A673 (cell line): ENCODE measurements at places on chromosomes 5 and 9. TPM values are rescaled to one million over a fixed set of nuclear protein-coding genes. Genes with fewer than 3 reads are reported as not detected.

- DNase-seq: no peak
Observed at GRCh38 chr5:132486318-132487094, 4.1 kb downstream of the IRF1 start.

DNA sequence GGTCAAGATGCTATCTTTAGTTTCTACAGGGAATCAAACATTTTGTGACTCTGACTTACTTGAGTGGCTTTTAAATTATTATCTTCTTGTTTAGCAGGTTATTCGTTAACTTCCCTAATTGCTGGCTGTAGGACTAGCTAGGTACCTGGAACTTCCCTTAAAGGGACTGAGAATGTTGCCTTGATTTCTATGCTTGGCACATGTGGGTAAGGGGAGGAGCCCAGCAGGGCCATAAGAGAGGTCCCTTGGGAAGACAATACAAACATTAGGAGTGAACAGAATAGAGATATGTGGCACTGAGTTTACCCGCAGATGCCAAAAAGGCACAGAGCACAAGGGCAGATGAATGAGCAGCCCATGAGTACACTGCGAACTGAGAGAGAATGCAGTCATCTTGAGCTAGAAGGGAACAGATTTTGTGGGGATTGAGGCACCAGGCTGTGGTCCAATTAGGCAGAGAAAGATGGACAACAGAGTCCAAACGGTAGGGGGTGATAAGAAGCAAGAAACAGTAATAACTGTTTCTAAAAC is 9.8 kb downstream of the CKMT2 start:
- no peak for DNase-seq

DNA sequence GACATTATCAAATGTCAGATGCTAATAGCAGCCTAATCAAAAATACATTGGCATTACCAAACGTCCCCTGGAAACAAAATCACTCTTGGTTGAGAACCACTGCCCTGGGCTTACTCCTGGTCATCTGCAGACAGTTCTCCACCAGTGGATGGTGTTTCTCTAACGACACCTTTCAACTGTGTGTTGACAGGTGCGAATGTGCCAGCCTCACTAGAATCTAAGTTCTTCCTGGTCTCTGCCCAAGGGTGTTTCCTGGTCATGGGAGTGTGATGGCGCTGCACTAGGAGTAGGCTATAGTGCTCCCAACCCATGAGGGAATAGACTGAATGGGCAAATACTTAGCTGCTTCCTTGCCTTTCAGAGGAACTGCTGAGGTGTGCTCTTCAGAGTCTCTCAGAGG is 105.9 kb downstream of the MRPS27 start:
- no peak for DNase-seq

- no peak for DNase-seq
Observed at GRCh38 chr9:131815970-131816873, 76.3 kb upstream of the RAPGEF1 start.

DNA sequence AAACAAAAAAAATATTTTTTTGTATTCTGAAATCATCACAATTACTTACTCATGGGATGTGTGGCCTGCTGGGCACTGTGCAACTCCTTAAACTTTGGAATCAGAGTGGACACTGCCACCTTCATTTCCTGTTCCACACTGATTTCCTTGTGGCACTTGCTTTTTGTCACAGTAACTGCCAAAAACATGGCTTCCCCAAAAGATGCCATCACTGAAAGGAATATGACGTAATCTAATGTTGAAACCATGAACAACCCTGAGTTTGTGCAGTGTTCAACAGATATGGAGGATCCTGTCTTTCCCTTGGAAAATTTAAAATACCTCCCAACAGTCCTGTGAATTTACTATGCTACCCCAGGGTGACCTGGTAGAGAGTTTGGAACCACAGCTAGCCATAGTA is 12.6 kb upstream of the IL12B start:
- DNase-seq: no peak

DNA sequence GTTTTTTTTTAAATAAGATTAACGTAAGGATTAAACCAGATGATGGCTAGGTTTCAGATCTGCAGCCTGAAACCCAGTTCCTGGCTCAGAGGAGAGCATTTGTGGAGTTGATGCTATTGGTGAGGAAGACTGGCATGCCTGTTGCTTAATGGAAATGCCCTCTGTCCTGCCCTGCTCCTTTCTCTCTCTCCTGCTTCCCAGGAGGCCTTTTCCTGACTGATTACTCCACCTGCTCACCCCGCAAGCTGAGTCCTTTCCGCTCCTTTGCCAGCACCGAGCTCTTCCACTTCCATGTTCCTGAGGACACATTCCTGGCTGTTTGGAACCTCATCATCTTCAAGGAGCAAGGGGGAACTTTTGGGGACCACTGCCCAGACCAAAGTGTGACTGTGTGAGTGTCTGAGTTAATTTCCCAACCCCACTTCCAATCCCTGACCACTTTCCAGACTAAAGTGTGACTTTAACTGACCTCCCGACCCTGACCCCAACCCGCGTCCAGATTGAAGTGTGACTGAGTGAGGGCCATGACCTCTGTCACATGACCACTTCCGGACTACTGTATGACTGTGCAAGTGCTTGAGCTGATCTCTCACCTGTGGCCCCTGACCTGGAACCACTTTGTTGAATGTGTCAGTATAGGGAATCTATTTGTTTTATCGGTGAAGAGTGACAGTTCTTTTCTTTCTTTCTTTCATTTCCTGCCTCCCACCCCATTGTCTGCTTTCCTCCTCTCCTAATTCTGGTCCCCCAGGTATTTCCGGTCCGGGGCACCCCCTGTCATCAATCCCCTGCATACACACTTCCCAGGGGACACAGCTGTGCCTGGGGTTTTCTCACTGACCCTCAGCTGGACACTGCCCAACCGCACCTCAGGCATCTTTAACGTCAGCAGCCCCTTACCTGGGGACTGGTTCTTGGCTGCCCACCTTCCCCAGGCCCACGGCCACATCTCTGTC is 5.5 kb downstream of the TMEM8B start:
- DNase-seq: no peak

DNA sequence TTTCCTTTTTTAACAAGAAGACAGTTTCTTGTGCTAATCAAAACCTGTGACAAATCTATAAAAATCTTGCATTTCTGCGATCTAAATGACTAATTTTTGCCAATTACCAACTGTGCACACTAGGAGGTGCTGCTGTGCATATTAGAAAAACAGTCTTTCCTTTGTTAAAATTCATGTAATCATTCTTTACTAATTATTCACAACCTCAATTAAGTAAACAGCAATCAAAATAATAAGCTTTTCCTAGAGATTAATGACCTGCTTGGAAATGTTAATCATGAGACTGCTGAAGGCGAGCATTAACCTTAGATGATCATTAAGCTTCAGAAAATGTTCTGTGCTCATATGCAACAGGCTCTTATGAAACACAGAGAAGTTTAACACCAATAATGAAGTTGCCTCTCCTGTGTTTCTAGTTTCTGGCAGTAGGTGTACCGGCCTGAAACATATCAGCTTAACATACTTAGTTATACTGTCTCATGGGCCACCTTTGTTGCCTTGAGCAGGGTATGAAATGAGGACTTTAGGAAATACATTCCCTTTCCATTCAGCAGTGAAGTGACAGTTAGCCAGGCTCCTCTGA is 17.7 kb downstream of the RFESD start:
- peak; percentile 38 for DNase-seq

GRCh38 chr9:99432075-99432474 is 210.0 kb downstream of the SEC61B start:
- DNase-seq: no peak

DNA sequence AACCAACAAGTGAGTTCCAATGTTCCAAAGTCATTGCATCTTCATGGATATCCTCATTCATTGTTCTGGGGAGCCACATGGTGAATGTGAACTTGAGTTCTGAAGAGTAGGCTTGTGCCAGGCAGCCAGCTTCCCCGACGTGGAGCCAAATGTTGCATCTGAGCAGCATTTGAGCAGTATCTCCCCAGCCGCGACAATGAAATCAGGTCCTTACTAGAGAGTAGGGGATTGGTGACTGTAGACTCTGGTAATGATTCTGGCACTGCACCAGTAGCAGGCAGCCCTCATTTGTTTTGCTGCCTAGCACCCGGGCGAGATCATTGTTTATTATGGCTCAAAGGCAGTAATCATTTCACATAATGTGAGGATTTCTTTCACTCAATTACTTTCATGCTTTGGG is 451.4 kb upstream of the C9orf72 start:
- DNase-seq: no peak

DNA sequence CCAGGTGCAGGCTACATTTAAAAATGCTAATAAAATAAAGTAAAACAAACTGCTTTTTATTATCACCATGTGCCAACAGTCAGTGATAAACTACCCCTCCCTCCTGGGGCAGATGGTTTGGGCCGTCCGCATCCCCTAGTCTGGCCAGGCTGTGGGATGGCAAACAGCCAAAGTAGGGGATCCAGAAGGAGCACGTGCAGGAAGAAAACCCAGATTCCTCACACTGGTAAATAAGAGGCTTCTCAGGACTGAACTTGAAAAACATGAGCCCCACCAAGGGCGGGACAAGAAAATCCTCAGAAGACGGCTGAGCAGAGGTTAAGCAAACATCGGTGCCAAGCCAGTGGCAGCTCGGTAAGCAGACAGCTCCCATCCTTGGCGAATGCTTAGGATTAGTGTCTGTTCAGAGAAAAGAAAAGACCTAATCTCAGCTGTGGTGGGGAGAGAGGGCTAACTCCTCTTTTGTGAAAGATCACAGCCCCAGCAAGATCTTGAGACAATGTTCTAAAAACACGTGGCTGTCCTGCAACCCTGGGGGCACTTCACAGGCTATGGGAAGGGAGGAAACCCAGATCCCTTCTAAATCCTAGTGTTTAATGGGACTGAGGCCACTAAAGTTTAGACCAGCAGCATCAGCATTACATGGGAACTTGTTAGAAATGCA is 46.5 kb upstream of the GDNF start:
- DNase-seq: no peak

GRCh38 chr5:102818345-102818744 is 63.2 kb downstream of the PAM start:
- DNase-seq: no peak

DNA sequence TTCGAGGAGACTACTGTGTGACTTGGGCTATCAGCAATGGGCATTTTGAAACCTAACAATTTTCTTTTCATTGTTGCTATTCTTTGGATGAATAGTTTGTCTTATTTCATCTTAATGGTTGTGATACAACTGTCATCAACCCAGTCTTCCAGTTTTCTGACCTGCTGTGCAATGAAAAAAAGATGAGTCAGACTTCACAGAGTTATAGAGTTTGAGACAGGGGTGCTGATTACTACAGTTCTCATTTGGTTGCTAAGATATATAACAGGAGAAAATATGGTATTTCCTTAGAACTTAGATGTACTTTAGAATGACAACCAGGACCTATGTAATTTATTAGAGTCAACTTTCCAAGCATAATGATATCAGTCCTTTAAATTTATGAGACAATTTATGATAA is 564.4 kb upstream of the NUDT12 start:
- DNase-seq: peak; percentile 15

GRCh38 chr5:12805165-12805698 is 901.0 kb upstream of the CTNND2 start:
- DNase-seq: no peak

- DNase-seq: no peak
Observed at GRCh38 chr5:179153921-179154345, 93.8 kb downstream of the ZNF354C start.

- DNase-seq: no peak
Observed at GRCh38 chr5:135308245-135308644, 90.8 kb downstream of the MACROH2A1 start.

DNA sequence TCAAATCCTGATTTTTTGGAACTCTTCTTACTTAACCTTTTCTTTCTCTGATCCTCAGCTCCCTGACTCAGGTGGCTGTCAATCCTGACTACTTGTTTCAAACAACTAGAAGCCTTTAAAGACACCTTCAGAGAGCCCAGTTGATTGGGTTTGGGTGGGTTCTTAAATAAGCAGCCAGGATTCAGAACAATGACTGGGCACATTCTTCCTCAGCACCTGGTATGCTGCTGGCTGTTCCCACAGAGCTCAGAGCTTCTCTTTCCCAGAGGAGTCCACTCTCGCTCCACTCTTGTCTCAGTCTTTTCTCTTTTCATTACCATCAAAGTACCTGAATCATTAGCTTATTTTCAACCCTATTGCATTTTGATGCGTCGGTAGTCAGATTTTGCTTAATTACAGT is 22.5 kb downstream of the PCSK5 start:
- DNase-seq: no peak

- DNase-seq: no peak
Observed at GRCh38 chr5:98570661-98571191, 202.7 kb upstream of the RGMB start.

The S1PR3 gene
- total RNA-seq: 42.9 and 50.9 TPM in 2 replicates

The ARHGEF39 gene
- 25.0 and 27.7 TPM in 2 replicates for total RNA-seq

The FBP2 gene
- total RNA-seq: 0.21 TPM in 1 of 2 replicates, not detected in the other

The PPP3R2 gene
- not detected in 2 replicates for total RNA-seq

The ORM1 gene
- total RNA-seq: not detected in 2 replicates

The GABBR2 gene
- not detected in 2 replicates for total RNA-seq

The ZCCHC7 gene
- total RNA-seq: 26.0 and 27.9 TPM in 2 replicates

The PHPT1 gene
- 94.7 and 109 TPM in 2 replicates for total RNA-seq

The PCDHGB7 gene
- 3.7 and 4.0 TPM in 2 replicates for total RNA-seq

The COL15A1 gene
- 0.04 TPM in 1 of 2 replicates, not detected in the other for total RNA-seq

The CA9 gene
- 0.32 and 1.4 TPM in 2 replicates for total RNA-seq

The RANBP3L gene
- total RNA-seq: not detected in 2 replicates
